ENCODE measurements at places on chromosomes 2 and 18.

DNA sequence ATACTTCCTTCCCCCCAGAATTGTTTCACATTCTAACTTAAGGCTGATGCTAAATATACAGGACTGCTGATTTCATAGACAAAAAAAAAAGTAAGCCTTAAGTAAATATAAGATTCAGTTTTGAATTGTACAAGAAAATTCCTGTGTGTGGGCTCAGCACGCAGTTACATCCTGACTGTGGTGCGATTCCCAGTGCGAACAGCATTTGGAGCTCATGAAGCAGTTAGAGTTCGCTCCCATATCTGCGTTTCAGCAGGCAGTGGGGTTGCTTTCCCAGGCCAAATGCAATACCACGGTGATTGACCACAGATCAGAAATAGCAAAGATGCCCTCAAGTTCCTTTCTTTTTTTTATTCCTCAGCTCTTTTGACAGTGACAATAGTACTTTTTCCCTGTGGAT is 75.6 kb downstream of the SATB2 start:
- DNase-seq = peak; percentile 19

GRCh38 chr2:202444000-202444399 is 67.9 kb downstream of the BMPR2 start:
- no peak for DNase-seq

DNA sequence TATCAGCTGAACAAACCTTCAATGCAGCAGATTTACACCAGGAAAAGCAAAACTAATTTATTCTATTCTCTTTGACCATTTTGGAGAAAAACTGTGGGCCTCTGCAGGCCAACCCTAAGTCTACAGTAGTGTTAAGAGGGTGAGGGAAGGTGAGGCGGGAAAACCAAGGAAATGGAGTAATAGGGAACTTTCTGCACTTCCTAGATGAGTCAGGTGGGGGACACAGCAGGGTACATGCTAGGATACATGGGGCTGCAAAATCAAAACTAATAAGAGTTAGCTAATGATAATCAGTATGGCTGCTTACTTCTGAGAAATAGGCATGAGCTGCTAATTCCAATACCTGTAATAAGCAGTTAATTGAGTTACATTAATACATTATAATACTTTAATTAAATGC is 66.0 kb upstream of the PGAP1 start:
- DNase-seq = no peak

DNA sequence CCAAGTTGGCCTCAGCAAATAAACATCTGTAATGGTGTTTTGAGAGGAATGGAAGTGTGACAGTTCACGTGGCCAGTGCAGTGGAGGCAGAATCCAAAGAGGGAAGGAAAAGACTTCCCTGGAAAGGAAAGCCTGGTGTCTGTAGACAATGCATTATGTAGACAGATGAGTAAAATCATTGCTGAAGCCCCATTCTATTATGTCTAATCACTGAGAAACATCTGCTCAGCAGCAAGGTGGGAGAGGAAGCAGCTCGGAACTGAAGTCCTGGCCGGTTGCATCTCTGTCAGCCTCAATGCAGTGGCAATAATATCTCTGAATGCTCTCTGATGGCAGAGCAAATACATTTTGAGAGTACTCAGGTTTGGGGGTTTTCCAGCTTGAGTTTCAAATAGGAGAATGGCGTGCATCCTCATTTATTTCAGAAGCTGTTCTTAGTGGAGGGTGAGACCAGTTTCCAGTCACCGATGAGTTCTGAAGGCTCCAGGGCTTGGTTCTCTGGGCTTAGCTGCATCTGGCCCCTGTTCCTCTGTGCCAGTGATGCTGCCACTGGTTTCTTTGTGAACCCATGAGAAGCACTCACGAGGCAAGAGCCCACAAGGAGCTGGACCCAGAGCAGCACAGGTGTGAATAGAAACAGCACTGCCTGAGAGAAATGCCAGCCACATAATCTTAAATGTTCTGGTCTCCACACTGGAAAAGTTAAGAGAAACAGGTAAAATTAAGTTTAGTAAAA is 63.3 kb downstream of the RPIA start:
- no peak for DNase-seq

GRCh38 chr2:178845566-178846457 is 38.6 kb upstream of the TTN start:
- DNase-seq = no peak

Measured in endothelial cell (in vitro differentiated cells).